ENCODE measurements at places on chromosomes 4 and X. TPM values are rescaled to one million over a fixed set of nuclear protein-coding genes. Genes with fewer than 3 reads are reported as not detected.

DNA sequence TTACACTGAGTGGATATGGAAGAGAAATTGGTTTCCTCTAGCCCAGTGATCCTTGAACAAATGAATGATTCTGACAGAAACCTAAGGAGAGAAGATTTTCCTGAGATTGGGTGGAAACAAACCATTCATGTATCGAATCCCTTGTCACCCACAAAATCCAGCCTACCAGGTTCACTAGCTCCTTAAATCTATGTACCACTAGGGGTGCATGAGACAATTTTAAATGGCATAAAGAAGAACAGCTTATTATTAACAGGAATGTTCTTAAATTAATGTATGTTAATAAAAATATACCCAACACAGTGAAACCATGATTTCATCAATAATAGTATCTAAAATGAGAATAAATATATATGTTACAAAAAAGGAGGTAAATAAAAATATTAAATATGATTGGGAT is 118.4 kb upstream of the LNX1 start:
- no peaks in the 10 kb centered on the region for H3K27me3 ChIP-seq
- H3K4me3 ChIP-seq: no peak overlapping the region
- DNase-seq: no peak
- H3K36me3 ChIP-seq: no peaks in the 10 kb centered on the region
- H3K27ac ChIP-seq: no peak overlapping the region
- H3K4me1 ChIP-seq: peaks cover 3% of the 10 kb centered on the region

DNA sequence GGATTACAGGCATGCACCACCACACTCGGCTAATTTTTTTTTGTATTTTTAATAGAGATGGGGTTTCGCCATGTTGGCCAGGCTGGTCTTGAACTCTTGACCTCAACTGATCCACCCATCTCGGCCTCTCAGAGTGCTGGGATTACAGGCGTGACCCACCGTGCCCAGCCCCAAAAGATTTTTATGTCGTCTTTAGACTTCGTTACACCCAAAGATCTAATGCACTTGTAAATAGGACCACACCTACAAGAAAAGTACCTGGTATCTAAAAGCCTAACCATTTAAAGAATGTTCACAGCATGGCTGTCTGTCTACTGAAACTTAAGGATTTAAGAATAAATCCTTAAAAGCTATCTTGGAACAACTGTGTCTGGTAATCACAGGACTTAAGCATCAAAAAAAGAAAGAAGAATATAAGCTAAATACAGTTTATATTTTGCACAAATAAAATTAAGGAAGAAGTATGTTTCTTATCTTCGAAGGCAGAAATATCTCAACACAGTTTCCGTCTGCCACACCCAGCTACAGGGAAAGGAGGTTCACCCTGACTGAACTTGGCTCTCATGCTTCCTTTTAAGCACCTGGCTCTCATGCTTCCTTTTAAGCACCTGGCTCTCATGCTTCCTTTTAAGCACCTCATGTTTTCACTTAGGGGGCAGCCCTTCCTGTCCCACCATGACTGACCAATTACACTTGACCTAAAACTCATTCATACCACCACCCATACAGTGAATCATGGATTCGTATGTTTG is 92.0 kb upstream of the STS start:
- H3K27me3 ChIP-seq: no peaks in the 10 kb centered on the region
- peaks cover 8% of the 10 kb centered on the region for H3K36me3 ChIP-seq
- H3K4me1 ChIP-seq: no peaks in the 10 kb centered on the region
- no peak overlapping the region for H3K4me3 ChIP-seq
- H3K27ac ChIP-seq: no peak overlapping the region

DNA sequence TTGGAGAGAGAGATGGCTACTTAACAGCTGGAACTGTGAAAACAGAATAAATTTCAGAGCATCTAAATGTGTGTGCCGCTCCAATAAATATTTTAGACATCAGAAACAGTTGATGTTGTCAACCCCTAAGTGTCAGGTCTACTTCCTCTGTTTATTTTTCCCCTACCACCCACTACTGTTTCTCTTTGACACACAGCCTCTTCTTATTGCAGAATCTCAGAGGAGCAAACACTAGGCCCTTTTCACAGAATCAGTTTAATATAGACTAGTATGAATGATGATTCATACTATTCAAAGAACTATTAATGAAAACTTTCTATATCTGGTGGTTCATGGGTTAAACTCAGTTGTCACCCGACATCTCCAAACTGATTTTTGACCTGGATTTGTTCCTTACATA is 33.9 kb downstream of the NAA11 start:
- H3K4me3 ChIP-seq: no peak overlapping the region
- H3K4me1 ChIP-seq: no peaks in the 10 kb centered on the region
- no peaks in the 10 kb centered on the region for H3K27me3 ChIP-seq

- no peaks in the 10 kb centered on the region for H3K36me3 ChIP-seq
- DNase-seq: no peak
- H3K4me3 ChIP-seq: no peak overlapping the region
- H3K4me1 ChIP-seq: no peaks in the 10 kb centered on the region
- H3K27ac ChIP-seq: no peak overlapping the region
These were observed 215.8 kb downstream of the PCDH19 start for GRCh38 chrX:100194082-100194775.

- no peak for DNase-seq
- H3K27ac ChIP-seq: no peak overlapping the region
- H3K4me1 ChIP-seq: no peaks in the 10 kb centered on the region
- H3K36me3 ChIP-seq: no peaks in the 10 kb centered on the region
These were observed 76.2 kb downstream of the ANTXR2 start for GRCh38 chr4:79996851-79997250.

- H3K27me3 ChIP-seq: no peaks in the 10 kb centered on the region
- H3K4me1 ChIP-seq: peaks cover 5% of the 10 kb centered on the region
- DNase-seq: no peak
- H3K4me3 ChIP-seq: no peak overlapping the region
- no peaks in the 10 kb centered on the region for H3K36me3 ChIP-seq
These were observed 911.8 kb downstream of the CENPC start for GRCh38 chr4:66633477-66633876.

DNA sequence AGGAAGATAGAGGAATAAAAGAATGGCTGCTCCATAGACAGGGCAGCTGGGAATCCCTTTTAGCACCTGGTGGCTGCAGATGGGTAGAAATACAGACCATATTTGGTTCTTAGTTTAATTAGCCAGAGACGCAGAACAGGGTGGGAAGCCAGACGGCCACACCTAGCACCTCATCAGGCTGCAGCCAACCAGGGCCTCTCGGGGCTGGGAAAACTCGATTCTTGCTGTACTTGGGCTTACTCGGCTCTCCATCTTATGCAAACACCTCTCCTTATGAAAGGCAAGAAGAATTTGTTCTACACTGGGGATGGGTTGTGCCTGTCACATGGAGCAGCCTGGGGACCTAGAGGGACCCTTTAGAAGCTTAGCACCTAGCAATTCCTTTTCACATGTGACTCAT is 19.7 kb downstream of the IRAK1 start:
- peaks cover 14% of the 10 kb centered on the region for H3K4me1 ChIP-seq
- no peaks in the 10 kb centered on the region for H3K27me3 ChIP-seq
- DNase-seq: no peak
- H3K36me3 ChIP-seq: no peaks in the 10 kb centered on the region
- no peak overlapping the region for H3K27ac ChIP-seq

- no peak overlapping the region for H3K27ac ChIP-seq
- H3K27me3 ChIP-seq: no peaks in the 10 kb centered on the region
- H3K4me1 ChIP-seq: no peaks in the 10 kb centered on the region
- no peaks in the 10 kb centered on the region for H3K36me3 ChIP-seq
- H3K4me3 ChIP-seq: no peak overlapping the region
These were observed 503.3 kb downstream of the PCDH18 start for GRCh38 chr4:137029026-137029425.

- no peaks in the 10 kb centered on the region for H3K36me3 ChIP-seq
- H3K27me3 ChIP-seq: no peaks in the 10 kb centered on the region
- no peak overlapping the region for H3K27ac ChIP-seq
- no peak for DNase-seq
- no peaks in the 10 kb centered on the region for H3K4me1 ChIP-seq
These were observed 8.2 kb downstream of the PPAT start for GRCh38 chr4:56427179-56427578.

- H3K27me3 ChIP-seq: no peaks in the 10 kb centered on the region
- no peak for DNase-seq
- H3K36me3 ChIP-seq: no peaks in the 10 kb centered on the region
These were observed 150.6 kb downstream of the SPATA18 start for GRCh38 chr4:52201715-52202114.

GRCh38 chrX:18828832-18829404 is 121.5 kb downstream of the PPEF1 start:
- no peak overlapping the region for H3K27ac ChIP-seq
- H3K36me3 ChIP-seq: no peaks in the 10 kb centered on the region
- no peaks in the 10 kb centered on the region for H3K4me1 ChIP-seq
- H3K27me3 ChIP-seq: peaks cover 2% of the 10 kb centered on the region
- no peak for DNase-seq

DNA sequence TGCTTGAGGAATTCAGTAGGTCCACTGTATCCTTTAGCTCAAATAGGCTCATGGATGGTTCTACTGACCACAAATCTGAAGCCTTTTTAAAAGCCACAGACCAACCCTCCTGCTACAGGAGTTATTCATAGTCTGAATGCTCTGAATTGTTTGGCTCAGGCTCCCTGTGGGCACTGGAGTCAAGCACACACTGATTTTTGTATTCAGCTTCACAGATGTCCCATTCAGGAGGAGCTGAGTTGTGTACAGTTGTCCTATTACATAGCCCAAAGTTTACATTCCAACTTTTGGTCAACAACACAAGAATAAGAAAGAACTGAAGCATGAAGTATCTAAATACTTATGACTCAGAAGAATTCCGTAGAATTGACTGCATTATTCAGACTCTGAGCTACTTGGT is 243.9 kb downstream of the UNC5C start:
- no peaks in the 10 kb centered on the region for H3K36me3 ChIP-seq
- no peak overlapping the region for H3K4me3 ChIP-seq
- no peaks in the 10 kb centered on the region for H3K27me3 ChIP-seq
- H3K4me1 ChIP-seq: no peaks in the 10 kb centered on the region

- no peak overlapping the region for H3K4me3 ChIP-seq
- H3K36me3 ChIP-seq: no peaks in the 10 kb centered on the region
- no peaks in the 10 kb centered on the region for H3K27me3 ChIP-seq
- H3K27ac ChIP-seq: no peak overlapping the region
These were observed 15.4 kb downstream of the TSPAN5 start for GRCh38 chr4:98642991-98643426.

GRCh38 chrX:147573266-147573665 is 338.5 kb upstream of the FMR1 start:
- DNase-seq: no peak
- no peaks in the 10 kb centered on the region for H3K36me3 ChIP-seq
- no peak overlapping the region for H3K4me3 ChIP-seq
- no peaks in the 10 kb centered on the region for H3K4me1 ChIP-seq
- H3K27ac ChIP-seq: no peak overlapping the region

GRCh38 chr4:40349561-40350198 is 14.5 kb downstream of the CHRNA9 start:
- no peaks in the 10 kb centered on the region for H3K27me3 ChIP-seq
- no peaks in the 10 kb centered on the region for H3K36me3 ChIP-seq
- H3K27ac ChIP-seq: no peak overlapping the region
- H3K4me3 ChIP-seq: no peak overlapping the region

DNA sequence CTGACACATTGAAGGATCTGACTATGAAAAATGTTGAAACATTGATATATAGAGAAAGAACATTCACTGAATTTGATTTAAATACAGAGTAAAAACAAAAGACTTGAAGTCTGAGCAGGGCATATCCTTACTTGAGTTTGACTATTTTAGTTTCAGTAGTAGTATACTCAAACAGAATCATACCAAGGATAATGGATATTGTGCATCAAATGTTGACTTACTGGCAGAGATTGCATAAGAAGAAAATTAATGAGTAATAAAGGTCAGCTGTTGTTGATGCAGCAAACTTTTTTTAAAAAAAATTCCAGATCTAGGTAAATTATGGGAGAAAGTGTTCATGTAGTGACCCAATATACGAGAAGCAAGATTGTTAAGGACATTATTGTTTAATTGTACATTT is 94.5 kb upstream of the APOOL start:
- no peaks in the 10 kb centered on the region for H3K36me3 ChIP-seq
- H3K4me1 ChIP-seq: no peaks in the 10 kb centered on the region
- no peaks in the 10 kb centered on the region for H3K27me3 ChIP-seq
- no peak for DNase-seq
- H3K27ac ChIP-seq: no peak overlapping the region

- H3K4me1 ChIP-seq: no peaks in the 10 kb centered on the region
- H3K4me3 ChIP-seq: no peak overlapping the region
- H3K27ac ChIP-seq: no peak overlapping the region
- no peak for DNase-seq
These were observed 84.3 kb upstream of the MAB21L2 start for GRCh38 chr4:150497612-150498011.

DNA sequence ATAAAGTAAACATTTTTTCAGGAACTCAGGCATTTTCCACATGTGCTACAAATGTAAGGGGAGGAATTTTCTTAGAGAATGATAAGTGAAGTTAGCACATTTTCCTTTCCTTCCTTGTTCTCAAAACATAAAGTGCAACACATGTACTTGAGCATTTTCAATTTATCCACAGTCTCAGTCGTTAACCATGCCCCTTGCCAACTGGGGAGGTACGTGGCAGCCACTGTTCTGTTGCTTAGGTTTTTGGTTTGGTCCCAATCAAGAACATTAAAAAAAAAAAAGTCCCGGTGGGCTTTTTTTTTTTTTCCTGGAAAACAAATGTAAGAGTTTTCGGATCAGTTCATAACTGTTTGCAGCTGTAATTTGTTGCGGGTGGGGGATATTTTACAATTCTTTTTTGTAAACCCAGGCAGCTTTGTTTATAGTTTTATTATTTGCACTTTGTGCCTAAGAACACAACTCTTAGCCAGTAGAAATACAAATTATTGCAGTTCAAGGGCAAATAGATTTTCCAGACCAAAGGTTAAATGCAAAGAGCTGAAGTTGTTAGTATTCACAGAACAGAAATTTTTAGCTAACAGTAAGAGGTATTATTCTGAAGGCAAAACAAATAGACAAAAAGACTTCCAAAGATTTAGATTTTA is 112.1 kb upstream of the NAP1L5 start:
- no peaks in the 10 kb centered on the region for H3K4me1 ChIP-seq
- no peaks in the 10 kb centered on the region for H3K27me3 ChIP-seq
- DNase-seq: peak; percentile 82
- peak overlapping the region; percentile 6 for H3K4me3 ChIP-seq

GRCh38 chr4:26726655-26727387 is 133.8 kb upstream of the STIM2 start:
- H3K4me1 ChIP-seq: no peaks in the 10 kb centered on the region
- DNase-seq: no peak
- no peak overlapping the region for H3K4me3 ChIP-seq
- H3K27me3 ChIP-seq: no peaks in the 10 kb centered on the region

GRCh38 chr4:136823020-136823419 is 709.3 kb downstream of the PCDH18 start:
- H3K27ac ChIP-seq: no peak overlapping the region
- no peaks in the 10 kb centered on the region for H3K36me3 ChIP-seq
- peaks cover 5% of the 10 kb centered on the region for H3K4me1 ChIP-seq
- no peak for DNase-seq

Gene GPR50
- 0.06 TPM for total RNA-seq

Gene ART3
- total RNA-seq: 7.6 TPM

Gene ARX
- total RNA-seq: not detected

Gene PAGE2
- not detected for total RNA-seq

Gene CLNK
- under 0.01 TPM for total RNA-seq

Gene CXCR3
- total RNA-seq: not detected

Gene PHKA1
- 7.4 TPM for total RNA-seq

Gene TCEAL9
- total RNA-seq: 63.8 TPM

Gene GAGE13
- not detected for total RNA-seq

Gene FGFRL1
- 39.2 TPM for total RNA-seq

Gene XAGE1B
- total RNA-seq: not detected

Gene NLGN3
- 31.2 TPM for total RNA-seq

Gene DRP2
- 4.2 TPM for total RNA-seq

Gene MAOB
- 20.0 TPM for total RNA-seq

Gene SLC26A1
- 1.2 TPM for total RNA-seq

Gene SPATA18
- 11.2 TPM for total RNA-seq
